ENCODE measurements at places on chromosomes 13 and 19.

DNA sequence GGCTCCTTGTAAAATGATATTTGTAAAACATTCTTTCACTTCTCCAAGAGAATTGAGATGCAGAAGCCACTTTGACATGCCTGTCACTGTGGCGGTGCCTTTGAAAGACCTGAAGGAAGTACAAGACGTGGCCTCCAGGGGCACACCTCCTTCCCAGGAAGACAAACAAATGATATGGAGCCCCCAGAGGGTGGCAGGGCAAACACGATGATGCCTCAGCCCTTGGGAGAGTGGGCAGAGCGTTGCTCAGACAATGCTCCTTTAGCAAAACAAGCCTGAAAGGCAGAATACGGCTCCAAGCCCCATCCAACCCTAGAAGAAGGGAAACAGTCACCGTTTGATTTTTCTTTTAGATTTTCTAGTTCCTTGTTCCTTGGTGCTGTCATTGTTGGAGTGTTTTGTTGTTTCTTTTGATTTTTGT lies 9.2 kb upstream of the ATP12A start:
- peaks cover 16% of the 10 kb centered on the region for H3K4me1 ChIP-seq
- peaks cover 2% of the 10 kb centered on the region for H3K27me3 ChIP-seq

GRCh38 chr19:32464279-32464678 lies 58.7 kb downstream of the DPY19L3 start:
- no peak overlapping the region for H3K27ac ChIP-seq
- H3K4me3 ChIP-seq: no peak overlapping the region
- peaks cover 1% of the 10 kb centered on the region for H3K36me3 ChIP-seq

GRCh38 chr19:16340092-16340491 lies 15.5 kb downstream of the KLF2 start:
- H3K4me3 ChIP-seq: no peak overlapping the region
- no peaks in the 10 kb centered on the region for H3K36me3 ChIP-seq
- H3K27ac ChIP-seq: no peak overlapping the region
- peaks cover 29% of the 10 kb centered on the region for H3K4me1 ChIP-seq
- H3K27me3 ChIP-seq: no peaks in the 10 kb centered on the region

DNA sequence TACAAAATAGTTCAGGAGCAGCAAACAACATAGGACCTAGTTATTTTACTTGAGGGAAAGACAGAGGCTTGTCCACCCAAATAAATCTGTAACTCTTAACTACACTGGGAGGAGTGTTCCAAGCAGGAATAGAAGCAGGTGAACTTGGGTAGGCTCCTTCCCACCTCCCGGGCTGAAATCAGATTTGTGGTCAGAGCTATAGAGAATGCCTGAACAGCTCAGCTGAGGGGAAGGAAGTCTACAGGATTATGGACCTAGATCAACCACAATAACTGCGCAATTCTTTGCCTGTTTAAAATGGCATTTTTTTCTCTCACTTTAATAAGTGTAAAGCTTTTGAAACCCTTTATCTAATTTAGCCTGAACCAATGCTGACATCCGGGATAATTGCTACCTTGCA lies 73.5 kb upstream of the IRS2 start:
- H3K27me3 ChIP-seq: peaks cover 15% of the 10 kb centered on the region
- no peaks in the 10 kb centered on the region for H3K4me1 ChIP-seq

DNA sequence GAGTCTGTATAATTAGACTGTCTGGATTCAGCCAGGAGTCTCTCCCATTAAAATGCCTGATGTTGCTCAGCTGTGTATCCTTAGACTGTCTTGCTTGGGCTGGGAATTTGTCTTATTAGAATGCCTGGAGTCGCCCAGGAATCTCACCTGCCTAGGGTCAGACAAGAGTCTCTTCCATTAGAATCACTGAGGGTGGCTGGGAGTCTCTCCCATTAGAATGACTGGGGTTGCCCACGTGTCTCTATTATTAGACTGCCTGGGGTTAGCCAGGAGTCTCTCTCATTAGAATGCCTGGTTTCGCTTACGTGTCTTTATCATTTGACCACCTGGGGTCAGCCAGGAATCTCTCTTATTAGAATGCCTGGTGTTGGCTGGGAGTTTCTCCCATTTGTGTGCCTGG lies 1450.0 kb downstream of the UQCRFS1 start:
- DNase-seq: no peak
- H3K36me3 ChIP-seq: no peaks in the 10 kb centered on the region
- no peaks in the 10 kb centered on the region for H3K27me3 ChIP-seq

DNA sequence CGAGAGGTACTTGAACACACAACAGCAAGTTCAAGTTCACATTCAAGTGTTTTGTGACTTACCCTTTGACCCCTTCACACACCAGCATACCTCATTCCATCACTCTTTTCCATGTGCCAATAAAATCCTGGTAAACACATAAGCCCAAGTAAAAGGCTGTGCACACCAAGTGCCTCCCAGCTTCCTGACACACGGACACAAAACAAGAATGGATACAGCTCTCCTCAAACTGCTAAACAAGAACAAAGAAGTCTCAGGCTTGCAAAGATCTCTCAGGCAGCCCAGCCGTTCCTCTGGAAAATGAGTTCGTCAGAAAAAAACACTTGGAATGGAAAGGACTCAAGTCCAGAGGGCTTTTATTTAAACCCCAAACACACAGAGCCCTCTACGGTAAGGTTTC lies 83.7 kb downstream of the NUFIP1 start:
- DNase-seq: no peak
- H3K27ac ChIP-seq: no peak overlapping the region
- no peaks in the 10 kb centered on the region for H3K27me3 ChIP-seq
- no peaks in the 10 kb centered on the region for H3K36me3 ChIP-seq

- H3K4me3 ChIP-seq: no peak overlapping the region
- H3K4me1 ChIP-seq: no peaks in the 10 kb centered on the region
- DNase-seq: no peak
- peaks cover 20% of the 10 kb centered on the region for H3K36me3 ChIP-seq
- peaks cover 2% of the 10 kb centered on the region for H3K27me3 ChIP-seq
Observed at GRCh38 chr19:40210889-40211288, 7.3 kb downstream of the TTC9B start.

DNA sequence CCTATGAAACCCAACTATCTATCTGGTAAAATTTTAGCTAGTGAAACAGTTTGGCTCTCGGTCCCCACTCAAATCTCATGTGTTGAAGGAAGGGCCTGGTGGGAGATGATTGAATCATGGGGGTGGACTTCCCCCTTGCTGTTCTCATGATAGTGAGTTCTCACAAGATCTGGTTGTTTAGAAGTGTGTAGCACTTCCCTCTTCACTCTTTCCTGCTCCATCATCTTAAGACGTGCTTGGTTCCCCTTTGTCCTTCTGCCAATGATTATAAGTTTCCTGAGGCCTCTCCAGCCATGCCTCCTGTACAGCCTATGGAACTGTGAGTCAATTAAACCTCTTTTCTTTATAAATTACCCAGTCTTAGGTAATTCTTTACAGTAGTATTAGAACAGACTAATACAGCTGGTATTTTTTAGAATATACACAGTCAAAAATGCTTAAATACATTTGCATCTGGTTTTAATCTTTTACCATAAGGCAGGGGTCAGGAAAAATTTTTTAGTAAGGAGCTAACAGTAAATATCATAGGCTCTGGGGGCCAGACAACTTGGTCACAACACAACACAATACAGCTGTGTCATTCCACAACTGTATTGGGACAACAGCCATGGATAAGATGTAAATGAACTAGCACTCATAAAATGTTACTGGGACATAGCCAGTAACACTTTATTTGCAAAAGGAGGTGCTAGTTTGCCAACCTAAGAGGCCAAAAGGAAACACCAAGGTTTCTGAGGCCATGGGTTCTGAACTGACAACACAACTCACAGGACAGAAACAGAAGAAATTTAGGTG lies 24.3 kb downstream of the DZIP1 start:
- no peak for DNase-seq
- H3K27me3 ChIP-seq: no peaks in the 10 kb centered on the region
- no peak overlapping the region for H3K27ac ChIP-seq
- H3K36me3 ChIP-seq: no peaks in the 10 kb centered on the region
- no peak overlapping the region for H3K4me3 ChIP-seq

DNA sequence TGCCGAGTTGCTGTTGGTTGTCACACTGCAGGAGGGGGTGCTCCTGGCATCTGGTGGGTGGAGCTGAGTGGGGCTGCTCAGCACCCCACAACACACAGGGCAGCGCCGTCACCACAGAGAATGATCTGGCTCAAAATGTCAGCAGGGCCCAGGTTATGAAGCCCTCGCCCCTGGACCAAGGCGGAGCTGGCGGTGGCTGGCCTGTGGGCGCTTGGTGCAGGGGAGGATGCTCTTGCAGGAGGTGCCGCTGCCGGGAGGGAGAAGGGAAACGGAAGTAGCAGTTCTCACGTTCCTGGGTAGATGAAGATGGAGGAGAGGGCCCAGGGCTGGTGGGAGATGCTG lies 14.2 kb upstream of the LENG8 start:
- H3K27ac ChIP-seq: no peak overlapping the region
- no peaks in the 10 kb centered on the region for H3K27me3 ChIP-seq
- no peak overlapping the region for H3K4me3 ChIP-seq
- H3K36me3 ChIP-seq: no peaks in the 10 kb centered on the region
- H3K4me1 ChIP-seq: peaks cover 23% of the 10 kb centered on the region

- peaks cover 13% of the 10 kb centered on the region for H3K4me1 ChIP-seq
- no peak overlapping the region for H3K4me3 ChIP-seq
- H3K27ac ChIP-seq: no peak overlapping the region
- no peaks in the 10 kb centered on the region for H3K27me3 ChIP-seq
- H3K36me3 ChIP-seq: no peaks in the 10 kb centered on the region
Observed at GRCh38 chr19:55465460-55466240, 1.1 kb upstream of the C19orf85 start.

- DNase-seq: peak; percentile 13
- peaks cover 5% of the 10 kb centered on the region for H3K4me1 ChIP-seq
- H3K36me3 ChIP-seq: no peaks in the 10 kb centered on the region
- no peak overlapping the region for H3K4me3 ChIP-seq
- no peak overlapping the region for H3K27ac ChIP-seq
Observed at GRCh38 chr13:50617134-50617721, 226.3 kb downstream of the DLEU7 start.

GRCh38 chr13:78102121-78102677 lies 183.6 kb upstream of the EDNRB start:
- peak; percentile 94 for DNase-seq
- H3K27ac ChIP-seq: no peak overlapping the region
- H3K4me1 ChIP-seq: peaks cover 21% of the 10 kb centered on the region
- H3K4me3 ChIP-seq: no peak overlapping the region

GRCh38 chr19:11324748-11325389 lies 14.6 kb downstream of the RAB3D start:
- peaks cover 9% of the 10 kb centered on the region for H3K36me3 ChIP-seq
- H3K27me3 ChIP-seq: no peaks in the 10 kb centered on the region
- peaks cover 26% of the 10 kb centered on the region for H3K4me1 ChIP-seq

DNA sequence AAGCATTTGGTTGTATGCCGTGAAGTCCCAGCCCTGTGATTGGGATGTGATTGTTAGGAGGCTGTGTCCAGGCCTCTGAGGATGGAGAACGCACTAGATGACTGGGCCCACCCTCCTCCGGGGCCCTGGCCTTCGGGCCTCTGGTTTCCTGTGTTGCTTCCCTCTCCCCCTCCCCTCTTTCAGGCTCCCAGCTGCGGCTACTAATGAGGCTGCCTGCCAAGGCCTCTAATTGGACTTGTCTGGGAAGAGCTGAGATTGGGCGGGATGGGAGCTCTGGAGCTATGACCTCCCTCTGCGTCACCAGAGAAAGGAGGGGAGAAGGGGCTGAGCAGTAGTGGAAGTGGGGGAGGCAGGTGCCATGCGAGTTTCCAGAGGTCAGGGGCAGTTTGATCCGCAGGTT lies 9.9 kb downstream of the PTH2 start:
- no peaks in the 10 kb centered on the region for H3K27me3 ChIP-seq
- no peak for DNase-seq
- H3K36me3 ChIP-seq: no peaks in the 10 kb centered on the region
- peaks cover 35% of the 10 kb centered on the region for H3K4me1 ChIP-seq
- H3K27ac ChIP-seq: no peak overlapping the region

DNA sequence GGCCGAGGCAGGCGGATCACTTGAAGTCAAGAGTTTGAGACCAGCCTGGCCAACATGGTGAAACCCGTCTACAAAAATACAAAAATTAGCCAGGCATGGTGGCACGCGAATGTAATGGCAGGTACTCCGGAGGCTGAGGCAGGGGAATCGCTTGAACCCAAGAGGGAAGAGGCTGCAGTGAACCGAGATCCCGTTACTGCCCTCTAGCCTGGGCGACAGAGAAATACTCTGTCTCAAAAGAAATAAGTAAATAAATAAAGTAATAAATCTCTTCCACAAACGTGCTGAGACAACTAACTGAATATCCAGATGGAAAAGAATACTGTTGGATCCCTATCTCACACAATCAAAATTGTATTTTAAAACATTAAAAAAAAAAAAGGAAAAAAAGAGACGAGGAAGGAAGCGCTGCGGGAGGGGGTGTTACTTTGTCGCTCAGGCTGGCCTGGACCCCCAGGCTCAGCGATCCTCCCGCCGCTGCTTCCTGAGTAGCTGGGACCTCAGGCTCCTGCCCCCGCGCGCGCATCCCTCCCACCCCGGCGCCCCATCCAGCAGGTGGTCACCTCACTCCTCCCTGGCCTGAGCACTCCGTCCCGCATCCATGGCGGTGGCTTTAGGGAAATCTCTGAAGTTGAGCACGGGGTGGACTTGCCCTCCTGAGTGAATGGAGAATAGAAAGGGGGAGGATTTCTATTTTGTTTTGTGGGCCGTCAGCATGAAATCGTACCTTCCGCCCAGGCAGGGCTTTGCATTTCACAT lies 628 bp upstream of the ZNF813 start:
- peak overlapping the region; percentile 78 for H3K4me3 ChIP-seq
- peaks cover 10% of the 10 kb centered on the region for H3K4me1 ChIP-seq
- no peak overlapping the region for H3K27ac ChIP-seq
- DNase-seq: peak; percentile 4

DNA sequence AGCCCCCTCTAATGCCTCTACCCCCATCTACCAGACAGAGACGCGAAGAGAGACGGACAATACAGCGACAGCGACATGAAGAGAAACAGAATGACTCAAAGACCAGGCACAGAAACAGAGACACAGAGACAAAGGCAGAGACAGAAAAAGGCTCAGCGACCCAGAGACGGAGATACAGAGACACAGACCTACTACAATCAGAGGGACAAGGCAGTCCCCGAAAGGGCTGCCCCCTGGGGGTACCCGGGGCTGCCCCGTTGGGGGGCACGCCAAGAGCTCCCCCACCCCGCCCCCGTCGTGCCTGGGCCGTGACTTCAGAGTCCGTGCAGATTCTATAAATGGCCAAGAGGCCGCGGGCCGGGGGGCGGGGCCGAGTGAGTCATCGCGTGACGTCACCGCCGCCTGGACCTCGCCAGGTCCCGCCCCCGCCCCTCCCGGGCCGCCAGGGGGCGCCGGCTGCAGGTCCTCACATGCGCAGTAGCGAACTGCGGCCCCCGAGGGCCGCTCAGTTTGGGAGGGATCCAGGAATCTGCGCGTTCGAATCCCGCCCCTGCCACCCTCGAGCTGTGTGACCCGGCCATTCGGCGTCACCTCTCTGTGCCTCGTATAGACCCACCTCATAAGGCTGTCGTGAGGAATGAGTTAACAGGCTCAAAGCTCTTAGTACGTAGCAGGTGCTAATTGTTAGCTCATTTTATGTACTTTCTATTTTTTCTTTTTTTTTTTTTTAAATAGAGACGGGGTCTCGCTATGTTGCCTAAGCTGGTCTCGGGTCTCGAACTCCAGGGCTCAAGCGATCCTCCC lies 2.7 kb upstream of the CNN1 start:
- H3K36me3 ChIP-seq: no peaks in the 10 kb centered on the region
- peaks cover 14% of the 10 kb centered on the region for H3K4me1 ChIP-seq
- H3K27ac ChIP-seq: no peak overlapping the region
- peak overlapping the region; percentile 41 for H3K4me3 ChIP-seq
- peaks cover 8% of the 10 kb centered on the region for H3K27me3 ChIP-seq
- peak; percentile 87 for DNase-seq
